ENCODE measurements at places on chromosomes 2 and 18. TPM values are rescaled to one million over a fixed set of nuclear protein-coding genes. Genes with fewer than 3 reads are reported as not detected.
A peak's percentile ranks its signal among the peaks of the same experiment; 100 is the strongest.

- no peak overlapping the region for H3K4me3 ChIP-seq
- H3K27me3 ChIP-seq: peaks cover 13% of the 10 kb centered on the region
Observed at GRCh38 chr2:26816893-26817292, 31.0 kb downstream of the CENPA start.

DNA sequence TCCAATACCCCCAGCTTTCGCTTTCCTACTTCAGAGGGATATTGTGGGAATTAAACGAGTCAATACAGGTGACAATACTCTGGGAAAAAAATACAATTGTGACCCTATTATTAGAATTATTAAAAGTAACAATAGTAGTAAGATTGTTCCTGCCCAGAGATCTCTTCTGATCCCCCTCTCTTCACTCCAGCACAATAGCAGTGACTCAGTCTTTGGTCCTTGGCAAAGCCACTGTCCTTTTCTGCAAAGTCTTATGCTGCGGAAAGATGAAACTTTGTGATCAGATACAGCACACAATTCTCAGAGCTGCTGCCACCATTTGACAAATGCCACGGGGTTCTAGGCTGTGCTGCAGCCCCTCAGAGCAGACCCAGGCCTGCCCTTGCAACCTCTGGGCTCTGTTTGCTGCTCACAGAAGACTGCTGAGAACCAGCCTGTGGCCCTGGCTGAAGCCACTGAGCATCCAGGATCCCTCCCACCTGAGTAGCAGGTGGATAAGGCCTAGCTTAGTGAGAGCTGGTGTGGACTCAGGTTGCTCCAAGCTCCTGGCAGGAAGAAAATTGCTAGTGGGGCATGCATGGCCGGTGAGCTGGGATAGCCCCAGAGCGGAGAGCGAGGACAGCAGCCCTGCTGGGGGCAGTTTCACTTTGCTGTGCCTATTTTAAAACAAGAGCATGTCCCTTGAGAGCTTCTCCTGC lies 60.1 kb upstream of the ROCK2 start:
- no peaks in the 10 kb centered on the region for H3K27me3 ChIP-seq
- H3K4me1 ChIP-seq: peaks cover 6% of the 10 kb centered on the region
- peak overlapping the region; percentile 54 for H3K27ac ChIP-seq

DNA sequence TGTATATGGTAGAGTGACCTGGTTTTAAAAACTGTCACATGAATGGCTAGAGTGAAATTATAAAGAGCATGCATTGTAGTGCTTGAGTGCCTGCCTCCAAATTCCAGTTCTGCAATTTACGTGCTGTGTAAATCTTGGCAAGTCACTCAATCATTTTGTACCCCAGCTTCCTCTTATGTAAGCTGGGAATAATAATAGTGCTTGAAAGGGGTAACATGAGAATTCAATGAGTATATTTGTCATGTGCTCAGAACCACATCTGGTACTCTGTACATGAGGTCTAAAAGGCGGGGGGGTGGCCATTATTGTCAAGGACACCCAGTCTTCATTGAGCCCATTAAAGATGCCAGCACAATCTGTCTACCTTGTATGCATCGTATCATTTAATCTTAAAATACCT lies 214.8 kb downstream of the MC4R start:
- no peak overlapping the region for H3K4me3 ChIP-seq
- no peaks in the 10 kb centered on the region for H3K36me3 ChIP-seq
- no peaks in the 10 kb centered on the region for H3K27me3 ChIP-seq
- H3K4me1 ChIP-seq: no peaks in the 10 kb centered on the region

- H3K36me3 ChIP-seq: peaks cover 3% of the 10 kb centered on the region
- no peak overlapping the region for H3K27ac ChIP-seq
- no peaks in the 10 kb centered on the region for H3K27me3 ChIP-seq
- H3K4me1 ChIP-seq: no peaks in the 10 kb centered on the region
- no peak overlapping the region for H3K4me3 ChIP-seq
Observed at GRCh38 chr18:240175-240574, 27.7 kb downstream of the THOC1 start.

- no peak overlapping the region for H3K4me3 ChIP-seq
- no peak overlapping the region for H3K27ac ChIP-seq
- DNase-seq: no peak
- H3K4me1 ChIP-seq: peaks cover 12% of the 10 kb centered on the region
- no peaks in the 10 kb centered on the region for H3K36me3 ChIP-seq
Observed at GRCh38 chr2:217964275-217965161, 38.3 kb downstream of the TNS1 start.

DNA sequence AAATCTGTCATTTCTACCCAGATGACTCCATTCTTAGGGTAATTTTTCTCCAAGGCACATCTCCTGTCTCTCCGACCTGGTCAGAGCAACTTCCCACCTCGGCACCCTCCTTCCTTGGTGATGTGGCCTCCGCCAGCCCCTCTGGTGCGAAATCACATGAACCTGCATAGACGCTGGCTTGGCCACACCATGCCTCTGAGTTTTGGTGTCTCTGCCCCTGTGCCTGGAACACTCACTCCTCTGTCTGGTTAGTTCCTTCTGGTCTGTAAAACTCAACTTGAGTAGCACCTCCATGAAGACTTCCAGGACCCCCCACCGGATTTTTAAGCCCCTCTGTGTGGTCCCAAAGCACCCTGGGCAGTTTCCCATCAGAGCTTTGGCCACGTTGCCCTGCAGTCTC lies 83.2 kb upstream of the OTOS start:
- no peak overlapping the region for H3K4me3 ChIP-seq
- no peak for DNase-seq
- H3K27ac ChIP-seq: no peak overlapping the region
- no peaks in the 10 kb centered on the region for H3K36me3 ChIP-seq

- H3K4me1 ChIP-seq: peaks cover 10% of the 10 kb centered on the region
- peaks cover 44% of the 10 kb centered on the region for H3K36me3 ChIP-seq
- H3K4me3 ChIP-seq: no peak overlapping the region
- no peaks in the 10 kb centered on the region for H3K27me3 ChIP-seq
- no peak overlapping the region for H3K27ac ChIP-seq
- DNase-seq: no peak
Observed at GRCh38 chr2:99420031-99420430, 69.8 kb downstream of the REV1 start.

The MOCOS gene
- 0.85 TPM for total RNA-seq

The KLHL29 gene
- total RNA-seq: 10.6 TPM

The ALLC gene
- total RNA-seq: not detected

The FEV gene
- total RNA-seq: not detected

All from endothelial cell of umbilical vein (primary cell).